ENCODE measurements at places on chromosomes 12 and 14.
A peak's percentile ranks its signal among the peaks of the same experiment; 100 is the strongest.

- no peak for DNase-seq
Observed at GRCh38 chr14:93954900-93955849, 21.2 kb downstream of the ASB2 start.

DNA sequence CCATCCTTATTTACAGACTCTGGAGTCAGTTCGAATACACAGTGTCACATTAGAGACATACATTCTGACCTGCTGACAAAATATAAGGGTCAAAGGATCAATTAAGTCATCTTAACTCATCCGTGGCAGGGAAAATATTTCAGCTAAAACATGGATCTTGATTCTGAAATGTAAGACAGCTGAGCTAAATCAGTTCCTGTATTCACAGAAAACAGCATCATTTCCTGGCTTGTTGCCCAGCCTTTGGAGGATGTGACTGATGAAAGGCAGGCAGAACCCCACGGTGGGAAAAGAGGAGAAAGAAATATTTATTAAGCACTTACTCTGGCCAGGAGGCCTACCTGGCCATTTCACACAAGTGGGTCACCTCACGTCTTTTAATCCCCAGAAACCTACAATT, 101.9 kb downstream of the GAS2L3 start:
- no peak for DNase-seq

DNA sequence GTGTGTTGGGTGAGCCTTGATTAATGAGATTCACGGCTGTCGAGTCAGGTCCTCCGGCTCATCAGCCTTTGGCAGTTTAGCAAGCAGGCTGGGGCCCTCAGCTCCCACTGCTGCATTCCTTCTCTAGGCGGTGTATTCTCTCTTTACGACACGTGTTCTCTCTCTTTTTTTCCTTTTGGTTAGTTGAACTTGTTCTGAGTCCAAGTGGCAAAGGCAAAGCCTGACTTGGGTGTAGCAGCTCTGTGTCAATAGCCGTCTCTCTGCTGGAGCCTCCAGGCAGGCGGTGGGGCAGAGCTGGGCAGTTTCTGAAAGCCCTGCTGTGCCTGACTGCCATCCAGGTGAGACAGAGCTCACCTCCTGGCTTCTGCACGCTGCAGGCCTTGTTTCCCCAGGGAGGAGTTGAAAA, 46.6 kb downstream of the SUSD6 start:
- no peak for DNase-seq

GRCh38 chr12:132617822-132618682, 524 bp upstream of the P2RX2 start:
- no peak for DNase-seq

DNA sequence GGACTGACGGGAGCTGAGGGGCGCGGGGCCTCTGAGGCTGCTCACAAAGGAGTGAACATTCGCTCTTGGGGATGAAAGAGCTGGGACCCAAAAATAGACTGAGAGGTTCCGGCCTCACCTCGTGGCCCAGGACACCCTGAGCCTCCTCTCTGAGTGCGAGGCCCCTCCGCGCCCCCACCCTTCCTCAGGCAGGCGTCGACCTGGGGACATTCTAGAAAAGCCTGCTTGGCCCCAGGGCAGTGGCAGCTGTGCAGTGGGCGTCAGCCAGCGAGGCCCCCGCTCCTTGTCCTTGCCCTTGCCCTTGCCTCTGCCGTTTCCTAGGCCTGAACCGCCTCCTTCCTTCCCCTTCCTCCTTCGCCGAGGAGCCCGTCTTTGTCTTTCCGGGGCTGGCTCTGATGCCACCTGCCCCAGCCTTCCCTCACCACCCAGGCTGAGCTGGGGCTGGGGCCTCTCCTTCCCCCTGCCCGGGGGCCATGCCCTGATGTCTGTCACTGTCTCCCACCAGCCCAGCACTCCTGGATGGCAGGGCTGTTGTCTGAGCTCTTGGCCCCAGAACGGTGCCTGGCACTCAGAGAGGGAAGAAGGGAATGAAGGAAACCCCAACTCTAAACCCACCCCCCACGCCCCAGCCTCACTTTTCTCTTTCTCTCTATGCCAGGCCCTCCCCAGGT, 208.2 kb upstream of the RTL1 start:
- DNase-seq = no peak

- DNase-seq = no peak
Observed at GRCh38 chr14:74663884-74664283, 49.0 kb downstream of the AREL1 start.

DNA sequence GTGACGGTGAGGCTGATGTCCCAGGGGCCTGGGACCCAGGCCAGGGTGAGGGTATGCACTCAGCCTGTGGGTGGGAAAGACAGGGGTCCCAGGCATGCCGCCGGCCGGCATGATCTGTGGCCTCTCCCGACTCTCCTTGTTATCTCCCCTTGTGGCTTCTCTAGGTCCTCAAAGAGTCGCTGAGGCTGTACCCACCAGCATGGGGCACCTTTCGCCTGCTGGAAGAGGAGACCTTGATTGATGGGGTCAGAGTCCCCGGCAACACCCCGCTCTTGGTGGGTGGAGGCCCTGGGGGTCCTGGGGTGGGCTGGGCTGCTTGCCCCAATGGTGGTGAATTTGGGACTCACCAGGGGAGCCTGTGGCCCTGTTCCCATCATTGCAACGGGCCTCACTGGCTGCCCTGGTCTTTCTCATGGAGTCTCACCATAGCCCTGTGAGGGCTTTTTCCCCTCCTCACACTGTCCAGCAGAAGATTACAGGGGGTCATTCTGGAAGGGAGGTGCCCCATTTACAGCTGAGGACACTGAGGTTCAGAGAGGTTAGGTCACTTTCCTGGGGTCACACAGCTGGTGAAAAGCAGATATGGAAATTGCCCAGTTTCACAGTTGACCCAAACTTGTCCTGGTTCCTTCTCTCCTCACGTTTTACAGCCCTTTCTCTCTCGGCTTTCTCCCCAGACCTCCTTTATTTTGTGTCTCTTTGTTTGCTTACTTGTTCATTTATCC, 37.9 kb downstream of the CYP46A1 start:
- no peak for DNase-seq

GRCh38 chr14:103738166-103738565, 22.6 kb downstream of the ZFYVE21 start:
- no peak for DNase-seq

DNA sequence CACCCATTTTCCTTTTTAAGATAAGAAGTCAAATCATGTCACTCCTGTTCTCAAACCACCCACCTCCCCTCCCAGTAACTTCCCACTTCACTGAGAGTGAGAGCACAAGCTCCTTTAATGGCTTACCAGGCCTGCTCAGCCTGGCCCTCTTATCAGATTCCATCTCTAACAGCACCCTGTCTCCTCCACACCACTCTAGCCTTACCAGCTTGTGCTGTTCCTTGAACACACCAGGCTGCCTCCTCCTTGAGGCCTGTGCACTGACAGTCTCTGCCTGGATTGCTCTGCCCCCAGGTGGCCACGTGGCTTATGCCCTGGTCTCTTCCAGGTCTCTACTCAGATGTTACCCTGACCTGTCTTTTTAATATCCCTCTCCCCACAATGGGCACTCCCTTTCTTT, 40.1 kb upstream of the EVL start:
- no peak for DNase-seq

GRCh38 chr12:57270966-57271470, 20.0 kb upstream of the STAC3 start:
- no peak for DNase-seq

DNA sequence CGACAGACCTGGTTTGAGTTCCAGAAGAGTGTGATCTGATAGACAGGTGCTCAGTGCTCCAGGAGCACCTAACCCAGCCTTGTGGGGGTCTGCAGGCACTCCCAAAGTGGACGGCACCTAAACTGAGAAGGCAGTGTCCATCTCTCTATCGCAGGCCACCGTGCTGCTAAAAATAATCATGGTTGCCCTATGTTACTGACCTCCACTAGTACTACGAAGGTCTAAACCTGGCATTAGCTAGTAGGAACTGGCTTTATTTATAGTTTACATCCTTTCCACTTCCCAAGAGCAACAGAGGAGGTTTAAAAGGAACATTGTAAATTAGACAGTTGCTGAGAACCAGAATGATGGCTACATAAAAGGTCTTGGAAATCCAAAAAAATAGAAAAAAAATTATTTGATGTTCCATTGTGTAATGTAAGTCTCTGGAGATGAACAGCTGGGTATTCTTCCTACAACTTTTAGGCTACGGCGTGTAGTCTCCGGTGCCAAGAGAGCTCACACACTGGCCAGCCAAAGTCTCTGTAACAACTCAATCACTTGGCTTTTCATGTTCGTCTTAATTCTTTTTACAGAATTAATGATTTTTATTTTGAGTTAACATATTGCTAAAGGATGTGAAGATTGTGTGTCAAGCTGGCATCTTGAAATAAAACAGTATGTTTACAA, 27.3 kb downstream of the PPFIBP1 start:
- DNase-seq = no peak

DNA sequence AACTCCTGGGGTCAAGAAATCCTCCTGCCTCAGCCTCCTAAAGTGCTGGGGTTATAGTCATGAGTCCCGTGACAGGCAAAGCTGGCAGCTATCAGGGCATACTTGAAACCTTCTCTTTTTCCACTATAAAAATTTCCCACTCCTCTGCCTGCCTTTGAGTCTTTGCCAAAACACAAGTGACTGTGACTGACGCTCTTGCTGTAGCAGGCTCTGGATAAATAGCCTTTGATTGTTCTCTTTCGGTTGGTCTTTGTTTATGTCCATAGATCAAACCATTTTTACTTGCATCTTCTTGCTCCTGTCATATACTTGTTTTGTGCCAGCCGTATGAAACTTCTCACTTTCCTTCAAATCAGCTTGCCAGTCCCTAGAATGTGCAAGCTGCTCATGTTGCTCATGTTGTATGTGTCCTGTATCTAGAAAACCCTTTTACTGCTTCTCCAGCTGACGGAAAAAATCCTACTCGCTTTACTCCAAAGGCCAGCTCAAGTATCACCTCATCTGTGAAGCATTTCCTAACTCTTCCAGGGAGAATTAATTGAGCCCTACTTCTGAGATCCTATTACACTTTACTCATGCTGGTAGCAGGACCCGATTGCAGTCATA, 73.1 kb downstream of the RESF1 start:
- no peak for DNase-seq

GRCh38 chr14:79438696-79439342, 772.5 kb downstream of the DIO2 start:
- DNase-seq = no peak

GRCh38 chr14:97077253-97077653, 280.1 kb downstream of the VRK1 start:
- peak; percentile 2 for DNase-seq

DNA sequence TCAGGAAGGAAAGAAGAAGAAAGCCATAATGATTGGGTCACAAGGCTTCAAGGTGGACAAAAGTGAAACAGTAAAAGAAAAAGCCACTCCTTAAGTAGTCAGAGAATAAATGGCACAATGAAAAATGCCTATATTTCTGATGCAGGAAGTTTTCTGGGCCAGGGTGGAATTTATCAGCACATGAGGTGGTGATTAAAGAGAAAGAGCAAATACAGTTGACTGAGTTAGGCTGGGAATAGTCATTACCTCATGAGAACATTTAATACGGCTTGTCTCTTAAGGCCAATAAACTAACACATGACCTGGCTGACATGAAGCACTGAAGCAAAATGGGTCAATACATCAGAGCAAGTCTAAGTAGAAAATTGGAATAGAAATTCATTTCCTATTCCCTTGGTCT, 499.7 kb downstream of the TMTC2 start:
- DNase-seq = no peak

DNA sequence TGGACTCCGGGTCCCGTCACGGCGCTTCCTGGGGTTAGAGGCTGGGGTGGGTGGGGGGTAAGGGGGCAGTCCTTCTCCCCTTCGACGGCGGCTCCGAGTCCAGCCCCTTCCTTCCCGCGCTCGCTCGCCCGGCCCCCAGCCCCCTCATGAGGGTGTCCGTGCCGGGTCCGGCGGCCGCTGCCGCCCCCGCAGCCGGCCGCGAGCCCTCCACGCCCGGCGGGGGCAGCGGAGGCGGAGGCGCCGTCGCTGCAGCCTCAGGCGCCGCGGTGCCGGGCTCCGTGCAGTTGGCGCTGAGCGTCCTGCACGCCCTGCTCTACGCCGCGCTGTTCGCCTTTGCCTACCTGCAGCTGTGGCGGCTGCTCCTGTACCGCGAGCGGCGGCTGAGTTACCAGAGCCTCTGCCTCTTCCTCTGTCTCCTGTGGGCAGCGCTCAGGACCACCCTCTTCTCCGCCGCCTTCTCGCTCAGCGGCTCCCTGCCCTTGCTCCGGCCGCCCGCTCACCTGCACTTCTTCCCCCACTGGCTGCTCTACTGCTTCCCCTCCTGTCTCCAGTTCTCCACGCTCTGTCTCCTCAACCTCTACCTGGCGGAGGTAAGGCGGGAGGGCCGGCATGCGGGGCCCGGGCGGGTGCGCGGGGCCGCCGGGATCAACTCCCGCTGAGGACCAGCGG, 500 bp downstream of the GPR137C start:
- no peak for DNase-seq

Measured in stimulated activated CD4-positive, alpha-beta T cell treated with anti-CD3 and anti-CD28 coated beads, Interleukin-12 subunit alpha, Interleukin-12 subunit beta, amount 100 ng/mL, for 24 hours (primary cell).